ENCODE measurements at places on chromosomes 1 and 21.
A peak's percentile ranks its signal among the peaks of the same experiment; 100 is the strongest.

DNA sequence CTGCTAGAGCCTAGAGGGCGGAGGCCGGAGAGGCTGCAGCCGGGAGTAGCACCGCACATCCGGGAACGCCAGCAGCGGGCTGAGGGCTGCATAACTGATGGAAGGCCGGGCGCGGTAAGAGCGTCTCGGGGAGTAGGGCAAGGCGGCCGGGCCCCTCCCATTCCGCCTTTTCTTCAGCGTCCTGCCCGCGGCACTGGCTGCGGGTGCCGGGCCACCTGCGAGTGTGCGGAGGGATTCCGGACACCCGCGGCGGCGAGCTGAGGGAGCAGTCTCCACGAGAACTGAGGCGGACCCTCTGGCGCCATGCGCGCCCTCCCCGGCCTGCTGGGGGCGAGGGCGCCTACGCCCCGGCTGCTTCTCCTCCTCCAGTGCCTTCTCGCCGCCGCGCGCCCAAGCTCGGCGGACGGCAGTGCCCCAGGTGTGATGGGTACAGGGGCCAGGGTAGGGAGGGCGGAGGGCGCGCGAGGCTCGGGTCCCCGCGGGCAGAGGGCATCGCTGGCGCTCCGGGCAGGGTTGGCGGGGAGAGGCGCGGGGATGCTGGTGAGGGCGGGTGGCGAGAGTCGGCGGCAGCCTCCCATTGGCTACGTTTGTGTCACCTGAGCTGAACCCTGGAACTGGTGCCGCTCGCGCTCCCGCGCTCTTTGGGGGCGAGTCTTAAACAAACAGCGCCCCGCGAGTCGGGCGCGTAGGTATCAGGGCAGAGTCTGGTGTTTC, 334.4 kb downstream of the SRGAP2C start:
- DNase-seq: no peak

- DNase-seq: peak; percentile 8
These were observed 940 bp downstream of the SRRM1 start for GRCh38 chr1:24644100-24644384.

DNA sequence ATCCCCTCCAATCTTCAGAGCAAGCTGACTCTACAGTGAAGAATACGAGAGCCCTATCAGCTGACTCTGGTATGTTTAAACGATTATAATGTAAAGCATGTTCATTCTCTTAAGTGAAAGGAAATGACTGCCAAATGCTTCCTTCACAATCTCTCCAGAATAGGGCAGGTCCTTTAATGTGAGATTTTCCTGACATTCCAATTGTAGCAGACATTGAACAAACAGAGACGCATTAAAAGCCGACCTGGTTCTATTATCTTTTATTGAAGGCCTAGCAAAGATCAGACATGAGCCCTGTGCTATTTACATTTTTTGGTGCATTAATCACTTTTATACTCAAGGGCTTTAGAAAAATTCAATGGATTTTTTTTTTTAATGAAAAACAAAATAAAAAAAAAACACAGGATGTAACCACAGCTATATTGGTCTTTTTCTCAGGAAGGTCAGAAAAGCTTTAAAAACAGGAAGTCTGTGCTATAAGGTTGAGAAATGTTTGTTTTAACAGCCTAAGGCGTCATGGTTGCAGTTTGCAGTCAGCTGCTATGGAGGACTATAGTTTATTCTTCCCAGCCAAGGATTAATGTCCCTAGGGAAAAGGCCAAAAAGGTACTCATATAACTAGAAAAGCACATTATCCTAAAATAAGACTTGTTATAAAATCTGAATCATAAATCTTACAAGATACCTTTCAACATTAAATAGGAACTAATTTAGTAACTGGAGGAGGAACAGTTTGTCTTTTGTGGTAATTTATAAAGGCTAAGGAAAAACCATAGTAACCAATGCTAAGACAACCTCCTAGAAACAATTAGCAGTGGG, 104.8 kb downstream of the RERE start:
- DNase-seq: peak; percentile 34

GRCh38 chr1:101915597-101915996, 81.1 kb downstream of the OLFM3 start:
- DNase-seq: no peak

DNA sequence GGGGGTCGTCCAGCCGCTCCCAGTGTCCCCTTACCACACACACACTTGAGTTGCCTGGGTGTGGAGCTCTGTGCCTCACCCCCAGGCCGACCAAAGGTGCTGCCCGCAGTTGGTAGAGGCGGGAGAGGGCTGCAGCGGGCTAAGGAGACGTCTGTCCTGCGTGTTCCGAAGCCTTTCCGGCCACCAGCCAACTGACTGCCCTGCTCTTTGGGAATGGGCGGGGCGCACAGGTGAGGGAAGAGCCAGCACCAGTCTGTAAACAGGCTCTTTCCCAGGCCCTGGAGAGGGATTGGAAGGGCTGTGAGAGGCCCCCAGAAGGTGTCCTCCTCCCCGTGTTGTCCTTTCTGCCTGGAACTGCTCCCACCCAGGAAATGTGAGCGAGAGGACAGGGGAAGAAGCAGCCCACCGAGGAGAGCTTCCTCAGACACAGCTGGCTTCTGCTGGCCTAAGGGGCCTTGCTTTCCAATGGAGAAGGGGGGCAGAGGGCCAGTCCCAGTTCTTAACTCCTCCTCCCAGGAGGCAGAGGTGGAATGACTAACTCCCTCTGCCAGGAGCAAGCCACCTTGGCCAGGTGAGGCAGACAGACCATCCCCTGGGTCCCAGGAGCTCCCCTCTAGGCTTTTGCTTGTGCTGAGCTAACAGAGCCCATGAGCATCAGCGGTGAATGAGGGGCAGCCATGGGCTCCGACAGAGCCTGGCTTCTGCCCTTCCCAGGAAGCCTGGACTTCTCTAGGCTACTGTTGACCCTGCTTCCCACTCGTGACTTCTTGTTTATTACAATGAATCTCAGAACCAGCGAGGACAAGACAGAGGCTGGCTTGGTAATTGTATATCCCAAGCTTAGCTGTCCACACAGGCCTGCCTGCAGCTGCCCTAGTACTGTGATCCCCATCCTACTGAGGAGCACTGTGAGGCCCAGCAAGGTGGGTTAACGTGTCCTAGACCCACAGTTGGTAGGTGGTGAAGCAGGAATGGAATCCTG, 158.1 kb upstream of the COA6 start:
- peak; percentile 30 for DNase-seq

- no peak for DNase-seq
These were observed at the start of gene SLC1A7 for GRCh38 chr1:53142226-53142853. Gene SLC1A7, minus strand, starts transcription at chr1:53142638. Its CDS starts 189 bp downstream, at chr1:53142449.

- no peak for DNase-seq
These were observed 109.0 kb upstream of the KCTD3 start for GRCh38 chr1:215458104-215458503.

- no peak for DNase-seq
These were observed 208.2 kb upstream of the KIAA0040 start for GRCh38 chr1:175400766-175401165.

- peak; percentile 76 for DNase-seq
These were observed 118.6 kb downstream of the LRIG2 start for GRCh38 chr1:113191579-113192076.

DNA sequence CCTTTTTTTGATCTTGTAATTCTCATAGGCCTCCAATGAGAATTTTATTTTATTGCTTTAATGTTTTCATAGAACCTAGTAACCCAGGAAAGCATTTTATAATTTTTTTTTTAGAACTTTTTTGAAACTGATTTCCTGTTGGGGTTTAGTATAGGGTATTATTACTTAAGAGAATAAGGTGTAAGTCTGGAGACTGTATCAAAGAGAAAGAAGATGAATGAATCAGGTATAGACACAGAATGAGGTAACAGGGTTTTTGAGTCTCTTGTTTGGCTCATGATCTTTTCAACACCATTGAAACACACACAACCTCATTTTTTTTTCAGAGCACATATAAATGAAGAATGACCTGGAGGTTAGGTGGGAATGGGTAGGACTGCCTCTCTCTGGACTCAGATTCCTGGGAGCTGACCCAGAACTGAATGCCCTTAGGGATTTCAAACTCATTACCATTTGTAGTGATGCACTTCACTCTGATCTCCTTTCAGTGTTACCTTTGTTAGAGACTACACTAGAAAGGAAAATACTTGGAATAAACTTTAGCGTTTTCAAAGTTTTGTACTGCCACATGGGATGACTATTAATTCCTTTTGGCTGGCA, 51.0 kb downstream of the EPB41 start:
- no peak for DNase-seq

DNA sequence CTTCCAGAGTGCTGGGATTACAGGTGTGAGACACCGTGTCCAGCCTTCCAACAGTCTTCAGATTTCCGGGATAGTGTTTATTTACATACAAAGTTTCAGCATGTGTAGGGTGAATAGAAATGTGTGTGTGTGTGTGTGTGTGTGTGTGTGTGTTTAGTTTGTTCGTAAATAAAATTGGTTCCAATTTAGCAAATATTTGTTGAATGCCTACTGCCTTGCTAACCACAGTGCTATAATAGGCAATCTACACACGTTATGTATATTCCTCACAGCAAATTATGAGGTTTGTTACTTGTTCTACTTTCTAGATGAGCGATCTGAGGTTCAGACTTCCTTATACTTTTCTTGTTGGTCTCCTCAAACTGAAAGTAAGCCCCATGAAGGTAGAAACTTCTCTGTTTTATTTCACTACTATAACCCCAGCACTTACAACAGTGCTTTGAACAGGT, 32.8 kb upstream of the EPS15 start:
- DNase-seq: no peak

GRCh38 chr1:247961791-247962190, 3.2 kb upstream of the OR2AK2 start:
- no peak for DNase-seq

DNA sequence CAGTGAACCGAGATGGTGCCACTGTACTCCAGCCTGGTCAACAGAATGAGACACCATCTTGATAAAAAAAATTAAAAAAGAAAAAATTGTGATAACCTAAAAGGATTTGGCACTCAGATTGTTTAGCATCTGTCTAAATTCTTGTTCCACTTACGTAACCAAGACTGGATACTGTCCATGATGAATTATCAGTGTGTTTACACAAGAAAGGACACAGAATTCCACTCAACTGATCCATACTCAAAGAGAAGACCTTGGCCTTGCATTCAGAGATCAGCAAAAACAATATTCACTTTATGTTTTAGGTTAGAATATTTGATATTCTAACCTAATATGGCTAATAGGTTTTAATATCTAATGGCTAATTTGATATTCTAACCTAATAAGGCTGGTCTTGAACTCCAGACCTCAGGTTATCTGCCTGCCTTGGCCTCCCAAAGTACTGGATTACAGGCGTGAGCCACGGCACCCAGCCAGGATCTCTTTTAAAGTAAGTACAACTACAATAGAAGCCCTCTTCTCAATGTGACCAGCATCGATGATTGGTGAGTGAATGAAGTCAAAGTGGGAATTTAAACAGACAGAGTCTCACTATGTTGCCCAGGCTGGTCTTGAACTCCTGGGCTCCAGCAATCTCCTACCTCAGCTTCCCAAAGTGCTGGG, 43.1 kb upstream of the COX20 start:
- DNase-seq: no peak

DNA sequence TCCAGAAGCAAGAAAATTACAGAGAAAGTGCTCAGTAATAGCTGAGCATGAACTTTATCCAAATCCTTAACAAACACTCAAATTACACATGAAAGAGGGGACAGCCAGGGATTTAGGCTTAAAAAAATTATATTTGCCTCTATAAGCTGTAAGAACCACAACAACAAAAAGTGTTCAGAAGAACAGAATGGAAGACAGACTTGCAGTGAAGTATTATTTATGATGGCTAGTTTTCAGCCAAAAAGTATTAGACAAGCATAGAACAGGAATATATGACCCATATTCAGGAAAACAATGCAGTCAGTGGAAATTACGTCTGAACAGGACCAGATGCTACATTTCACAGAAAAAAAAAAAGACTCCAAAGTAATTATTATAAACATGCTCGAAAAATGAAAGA, 1246.3 kb downstream of the NCAM2 start:
- DNase-seq: no peak

DNA sequence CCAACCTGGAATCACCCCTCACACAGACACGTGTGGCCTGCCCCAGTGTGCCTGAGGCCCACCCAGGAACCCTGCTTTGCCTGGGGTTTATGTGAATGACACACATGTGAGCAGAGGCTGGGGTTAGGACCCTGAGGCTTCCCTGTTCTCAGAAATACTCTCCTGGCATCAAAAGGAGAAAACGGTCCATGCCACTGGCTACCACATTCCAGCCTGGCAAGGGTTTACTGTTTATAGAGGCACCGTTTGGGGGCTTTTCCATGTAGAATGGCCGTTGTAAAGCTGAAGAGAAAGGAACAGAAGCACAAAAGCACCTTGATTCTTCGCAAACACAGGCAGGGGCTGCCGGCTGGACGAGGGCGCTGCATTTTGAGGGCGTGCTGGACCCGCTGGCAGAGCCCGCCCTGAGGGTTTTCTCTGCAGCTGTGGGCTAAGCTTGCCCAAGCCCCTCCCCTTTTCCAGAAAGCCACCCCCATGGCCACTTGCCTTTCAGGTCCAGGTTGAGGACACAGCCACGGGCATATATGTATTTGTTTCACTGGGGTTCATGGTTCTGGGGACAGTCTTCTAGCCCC, 13.0 kb downstream of the TFF3 start:
- no peak for DNase-seq

DNA sequence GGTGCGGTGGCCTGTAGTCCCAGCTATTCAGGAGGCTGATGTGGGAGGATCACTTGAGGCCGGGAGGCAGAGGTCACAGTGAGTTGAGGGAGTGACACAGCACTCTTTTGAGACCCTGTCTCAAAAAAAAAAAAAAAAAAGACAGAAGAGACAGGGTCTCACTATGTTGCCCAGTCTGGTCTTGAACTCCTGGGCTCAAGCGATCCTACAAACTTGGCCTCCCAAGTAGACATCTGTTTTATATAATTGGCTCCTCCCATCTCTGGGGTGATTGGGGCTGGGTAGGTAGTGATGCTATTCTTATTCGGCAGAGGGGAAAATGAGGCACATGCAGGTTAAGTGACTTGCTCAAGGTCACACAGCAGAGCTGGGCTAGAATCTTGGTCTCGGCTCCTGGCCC, 23.6 kb upstream of the VPS13D start:
- no peak for DNase-seq

- no peak for DNase-seq
These were observed 245.7 kb upstream of the PTBP2 start for GRCh38 chr1:96475903-96476302.

- DNase-seq: no peak
These were observed 40.2 kb downstream of the GFI1 start for GRCh38 chr1:92446546-92446945.

DNA sequence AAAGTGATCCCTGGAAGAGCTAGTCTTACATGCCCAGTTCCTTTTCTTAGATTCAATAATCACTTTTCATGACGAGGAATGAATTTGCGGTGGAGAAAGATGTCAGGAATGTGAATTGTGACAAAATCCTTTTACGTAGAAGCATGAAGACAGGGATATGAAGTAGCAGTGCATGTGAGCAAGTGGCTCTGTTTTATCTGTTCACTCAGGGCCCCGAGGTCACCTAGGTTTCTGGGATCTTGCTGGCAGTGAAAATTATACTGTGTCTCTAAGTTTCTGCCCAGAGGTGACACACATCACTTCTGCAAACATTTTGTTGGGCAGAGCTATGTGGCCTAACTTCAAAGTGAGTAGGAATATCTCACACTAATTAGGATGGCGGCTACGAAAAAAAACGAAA, 79.3 kb downstream of the USP25 start:
- no peak for DNase-seq

- no peak for DNase-seq
These were observed 167.1 kb upstream of the BEND5 start for GRCh38 chr1:48943826-48944225.

GRCh38 chr1:74641876-74642275, 31.7 kb downstream of the ERICH3 start:
- peak; percentile 10 for DNase-seq

Measured in SW480 (cell line).